ENCODE measurements at places on chromosomes 11 and 22. TPM values are rescaled to one million over a fixed set of nuclear protein-coding genes. Genes with fewer than 3 reads are reported as not detected.

The TMPRSS5 gene
- 2.2 TPM for polyA plus RNA-seq

The DGCR6 gene
- 34.3 TPM for polyA plus RNA-seq

The NCF4 gene
- polyA plus RNA-seq = 2.9 TPM

The NRXN2 gene
- polyA plus RNA-seq = 23.3 TPM

The SEPTIN5 gene
- polyA plus RNA-seq = 83.2 TPM

The GRAP2 gene
- 0.37 TPM for polyA plus RNA-seq

The OR56A1 gene
- not detected for polyA plus RNA-seq

The RFPL1 gene
- polyA plus RNA-seq = not detected

The GAL3ST1 gene
- polyA plus RNA-seq = 4.6 TPM

The SCN3B gene
- polyA plus RNA-seq = 12.8 TPM

The TBX1 gene
- polyA plus RNA-seq = 16.6 TPM

The TPH1 gene
- 0.45 TPM for polyA plus RNA-seq

The MUC5AC gene
- not detected for polyA plus RNA-seq

The BUD13 gene
- 17.8 TPM for polyA plus RNA-seq

The CCDC87 gene
- polyA plus RNA-seq = not detected

The GPHA2 gene
- polyA plus RNA-seq = not detected

The SUSD2 gene
- 0.56 TPM for polyA plus RNA-seq

The KRTAP5-11 gene
- polyA plus RNA-seq = not detected

The WEE1 gene
- polyA plus RNA-seq = 47.2 TPM

The LIF gene
- 0.62 TPM for polyA plus RNA-seq

The TMX2 gene
- polyA plus RNA-seq = 48.8 TPM

The PHF21A gene
- 31.1 TPM for polyA plus RNA-seq

The C22orf15 gene
- polyA plus RNA-seq = 0.33 TPM

The PRDX5 gene
- 113 TPM for polyA plus RNA-seq

The CCDC116 gene
- 0.19 TPM for polyA plus RNA-seq

All from muscle of back (tissue), 13 donors.